Smooth muscle cell of the coronary artery (primary cell): ENCODE measurements at places on chromosomes 1 and 21. TPM values are rescaled to one million over a fixed set of nuclear protein-coding genes. Genes with fewer than 3 reads are reported as not detected.

Gene P3H1
- total RNA-seq = 77.6 and 205 TPM in 2 replicates

Gene TLR5
- 1.3 TPM in 1 of 2 replicates, not detected in the other for total RNA-seq

Gene PTPN14
- 14.6 and 28.4 TPM in 2 replicates for total RNA-seq

Gene TMCC2
- total RNA-seq = 1.4 and 2.3 TPM in 2 replicates

Gene RNU1-2
- 2,564 and 3,022 TPM in 2 replicates for total RNA-seq

Gene AMPD1
- total RNA-seq = not detected in 2 replicates
